ENCODE measurements at places on chromosomes 7 and 10.
A peak's percentile ranks its signal among the peaks of the same experiment; 100 is the strongest.

GRCh38 chr10:80100861-80101695, 22.6 kb downstream of the TMEM254 start:
- no peaks in the 10 kb centered on the region for H3K27me3 ChIP-seq
- no peak for DNase-seq
- H3K27ac ChIP-seq, result no peak overlapping the region
- no peaks in the 10 kb centered on the region for H3K36me3 ChIP-seq

DNA sequence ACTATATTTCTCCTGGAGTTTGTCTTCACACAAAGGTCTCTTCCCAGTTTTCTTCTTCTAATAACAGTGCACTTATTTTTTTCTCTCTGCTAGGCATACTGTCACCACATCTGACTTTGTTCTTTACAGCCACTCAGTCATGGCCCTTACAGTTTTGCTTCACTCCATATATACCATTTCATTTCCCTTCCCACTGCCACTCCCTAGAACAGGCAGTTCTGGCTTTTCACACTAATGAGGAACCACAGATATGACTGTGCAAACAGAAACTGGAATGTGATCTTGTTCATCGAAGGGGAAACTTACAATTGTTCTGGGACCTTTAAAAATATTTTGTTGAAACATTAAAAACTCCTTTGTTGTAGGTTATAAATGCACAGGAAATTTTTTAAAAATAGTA, 67.3 kb downstream of the EPDR1 start:
- no peak for DNase-seq
- no peaks in the 10 kb centered on the region for H3K27me3 ChIP-seq
- H3K4me3 ChIP-seq, result no peak overlapping the region
- no peaks in the 10 kb centered on the region for H3K36me3 ChIP-seq

DNA sequence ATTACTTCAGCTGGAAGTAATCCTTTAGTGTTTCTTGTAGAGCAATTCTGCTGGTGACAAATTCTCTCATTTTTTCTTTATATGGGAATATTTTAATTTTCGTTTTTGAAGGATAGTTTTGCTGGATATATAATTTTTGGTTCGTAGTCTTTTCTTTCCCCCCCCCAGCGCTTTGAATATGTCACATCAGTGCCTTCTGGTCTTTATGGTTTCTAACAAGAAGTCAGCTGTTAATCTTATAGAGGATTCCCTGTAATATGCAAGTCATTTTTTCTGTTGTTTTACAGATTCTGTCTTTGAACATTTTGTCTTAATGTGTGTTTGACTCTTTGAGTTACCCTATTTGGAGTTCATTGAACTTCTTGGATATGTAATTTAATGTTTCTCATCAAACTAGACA, 96.3 kb downstream of the SDK1 start:
- no peaks in the 10 kb centered on the region for H3K36me3 ChIP-seq
- no peak for DNase-seq
- H3K27ac ChIP-seq, result no peak overlapping the region
- H3K4me1 ChIP-seq, result no peaks in the 10 kb centered on the region
- H3K27me3 ChIP-seq, result no peaks in the 10 kb centered on the region

DNA sequence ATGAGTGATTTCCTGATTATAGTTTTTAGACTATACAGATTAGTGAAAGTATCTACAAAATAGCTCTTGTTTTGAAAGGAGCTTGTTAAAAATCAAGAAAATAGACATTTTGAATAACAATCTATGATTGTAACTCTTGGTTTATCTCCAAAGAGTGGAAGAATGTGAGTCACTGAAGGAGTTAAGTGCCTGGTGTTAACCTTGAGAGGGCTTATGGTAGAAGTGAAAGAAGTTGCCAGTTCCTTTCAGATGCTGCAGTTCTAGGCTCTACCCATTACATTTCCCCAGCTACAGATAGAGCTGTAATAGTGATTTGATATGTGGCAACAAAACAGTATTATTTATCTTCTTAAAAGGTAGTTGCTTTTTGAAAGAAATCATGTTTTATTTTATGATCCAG, 12.7 kb downstream of the NRBF2 start:
- H3K4me3 ChIP-seq, result peak overlapping the region; percentile 1
- H3K4me1 ChIP-seq, result peaks cover 27% of the 10 kb centered on the region

DNA sequence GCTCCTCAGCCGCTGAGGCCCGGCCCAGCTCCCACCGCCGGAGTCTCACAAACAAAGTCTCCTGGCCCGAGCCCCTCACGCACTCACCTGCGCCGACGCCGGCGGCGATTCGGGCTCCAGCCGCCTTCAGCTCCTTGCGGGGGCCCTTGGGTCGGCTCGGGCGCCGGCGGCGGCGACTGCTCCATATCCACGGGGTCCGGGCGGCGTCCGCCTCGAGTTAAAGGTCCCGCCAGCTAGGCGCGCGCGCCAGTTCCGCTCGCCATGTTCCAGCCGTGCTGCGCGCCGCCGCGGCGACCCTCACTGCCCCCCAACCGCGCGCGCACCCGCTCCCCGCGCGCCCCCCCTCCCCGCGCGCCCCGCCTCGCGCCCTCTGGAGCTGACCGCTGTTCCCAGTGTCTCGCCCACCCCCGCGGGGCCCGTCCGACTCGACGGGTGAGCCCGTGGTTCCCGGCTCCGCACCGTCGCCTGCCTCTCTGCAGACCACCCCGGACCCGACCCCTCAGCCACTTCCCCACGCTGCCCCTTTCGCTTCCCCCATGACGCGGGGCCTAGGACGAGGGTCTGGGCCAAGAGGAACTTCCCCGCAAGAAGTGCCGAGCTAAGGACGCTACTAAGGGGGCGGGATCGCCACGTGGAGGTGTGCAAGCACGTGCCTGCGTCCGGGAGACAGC, 396.1 kb downstream of the ZNF33B start:
- H3K36me3 ChIP-seq, result no peaks in the 10 kb centered on the region
- no peaks in the 10 kb centered on the region for H3K4me1 ChIP-seq
- DNase-seq, result peak; percentile 29
- H3K27me3 ChIP-seq, result no peaks in the 10 kb centered on the region
- no peak overlapping the region for H3K27ac ChIP-seq

- H3K27ac ChIP-seq, result no peak overlapping the region
- H3K4me1 ChIP-seq, result peaks cover 2% of the 10 kb centered on the region
- no peak overlapping the region for H3K4me3 ChIP-seq
- H3K36me3 ChIP-seq, result peaks cover 6% of the 10 kb centered on the region
- H3K27me3 ChIP-seq, result no peaks in the 10 kb centered on the region
Measured at GRCh38 chr7:45076946-45077345, 11.8 kb downstream of the NACAD start.

GRCh38 chr10:103967448-103968071, 620 bp downstream of the SLK start:
- peaks cover 32% of the 10 kb centered on the region for H3K4me1 ChIP-seq
- peaks cover 3% of the 10 kb centered on the region for H3K36me3 ChIP-seq
- H3K4me3 ChIP-seq, result peak overlapping the region; percentile 92

DNA sequence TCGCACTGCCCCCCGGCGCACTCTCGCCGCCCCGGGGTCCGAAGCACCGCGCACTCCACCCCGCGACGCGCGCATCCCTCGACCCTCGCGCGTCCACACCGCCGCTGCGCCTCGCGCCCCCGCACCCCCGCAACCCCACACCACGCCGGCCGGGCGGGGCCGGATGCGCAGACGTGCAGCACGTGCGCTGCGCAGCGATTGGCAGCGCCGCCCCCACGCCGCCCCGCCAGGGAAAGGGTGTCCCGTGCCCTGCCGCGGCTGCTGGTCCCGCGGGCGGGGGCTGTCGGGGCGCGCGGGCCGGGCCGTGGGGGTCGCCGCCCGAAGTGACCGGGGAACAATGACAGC, 53.7 kb upstream of the KDM7A start:
- no peaks in the 10 kb centered on the region for H3K36me3 ChIP-seq
- no peaks in the 10 kb centered on the region for H3K27me3 ChIP-seq
- H3K4me1 ChIP-seq, result no peaks in the 10 kb centered on the region
- DNase-seq, result no peak

DNA sequence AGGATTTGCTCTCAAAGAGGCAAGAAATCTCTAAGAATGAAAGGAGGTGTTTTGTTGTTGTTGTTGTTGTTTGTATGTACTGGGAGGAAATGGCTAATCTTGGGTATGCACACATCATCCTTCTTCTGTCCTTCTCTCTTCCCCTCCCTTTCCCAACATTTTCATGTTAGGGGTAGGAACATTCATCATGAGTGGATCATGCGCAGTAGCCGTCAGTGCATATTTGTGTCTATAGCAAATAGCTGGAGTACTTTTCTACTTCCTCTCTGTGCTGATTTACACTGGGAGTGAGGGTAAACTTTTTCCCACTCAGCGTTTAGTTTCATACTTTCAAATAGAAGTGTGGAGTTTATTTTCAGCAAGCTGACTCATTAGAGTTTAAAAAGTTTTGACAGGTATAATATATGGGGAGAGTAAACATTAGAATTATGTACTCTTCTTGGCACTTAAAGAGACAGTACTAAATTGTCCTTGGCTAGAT, 80.5 kb upstream of the PRKG1 start:
- no peaks in the 10 kb centered on the region for H3K4me1 ChIP-seq
- no peak overlapping the region for H3K27ac ChIP-seq
- no peaks in the 10 kb centered on the region for H3K36me3 ChIP-seq
- no peak overlapping the region for H3K4me3 ChIP-seq
- DNase-seq, result no peak

DNA sequence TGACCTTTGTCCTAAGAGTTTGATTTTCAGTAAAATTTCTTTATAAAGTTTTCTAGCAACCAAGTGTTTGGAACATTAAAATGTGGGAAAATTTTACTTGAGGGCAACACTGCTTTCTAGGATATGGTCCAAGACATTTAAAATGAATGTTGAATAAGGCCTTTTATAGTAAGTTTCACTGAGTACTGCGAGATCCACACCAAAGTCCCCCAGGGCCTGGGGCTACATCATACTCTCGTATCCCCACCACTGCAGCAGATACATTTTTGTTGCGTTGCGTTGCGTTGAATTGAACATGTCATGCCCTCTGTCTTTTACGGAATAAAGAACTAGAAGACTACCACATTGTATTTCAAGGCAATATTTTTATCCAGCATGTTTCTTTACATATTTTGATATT, 44.5 kb downstream of the PRTFDC1 start:
- no peaks in the 10 kb centered on the region for H3K27me3 ChIP-seq
- no peak overlapping the region for H3K4me3 ChIP-seq
- H3K36me3 ChIP-seq, result no peaks in the 10 kb centered on the region
- no peaks in the 10 kb centered on the region for H3K4me1 ChIP-seq

DNA sequence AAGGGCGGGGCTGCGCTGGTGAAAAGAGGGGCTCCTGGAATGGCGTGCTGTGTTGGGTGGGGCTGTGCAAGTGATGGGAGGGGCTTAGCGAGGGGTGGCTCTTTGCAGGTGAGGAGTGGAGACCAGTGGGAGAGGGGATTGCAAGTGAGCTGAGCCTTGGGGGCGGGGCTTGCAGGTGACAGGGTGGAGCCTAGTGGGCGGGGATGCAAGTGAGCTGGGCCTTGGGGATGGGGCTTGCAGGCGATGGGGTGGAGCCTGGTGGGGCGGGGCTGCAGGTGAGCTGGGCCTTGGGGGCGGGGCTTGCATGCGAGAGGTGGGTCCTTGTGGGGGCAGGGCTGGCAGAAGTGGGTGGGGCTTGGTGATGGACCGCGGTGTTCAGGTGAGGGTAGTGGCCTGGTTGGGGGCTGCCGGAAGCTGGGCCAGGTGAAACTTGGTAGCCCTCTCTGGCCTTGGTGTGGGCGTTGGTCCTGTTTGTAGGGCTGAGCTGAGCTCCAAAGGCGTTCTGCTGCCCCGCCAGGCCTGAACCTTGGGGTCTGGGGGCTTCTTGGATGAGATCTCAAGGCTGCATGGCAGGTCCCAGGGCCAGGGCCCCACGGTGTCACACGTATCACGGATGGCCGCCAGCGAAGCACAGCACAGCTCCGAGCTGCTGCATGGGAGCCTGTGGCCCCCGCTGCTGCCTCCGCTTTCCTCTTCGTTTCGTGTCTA, 743 bp upstream of the PITRM1 start:
- peak overlapping the region; percentile 70 for H3K4me3 ChIP-seq
- no peak overlapping the region for H3K27ac ChIP-seq
- H3K36me3 ChIP-seq, result no peaks in the 10 kb centered on the region
- peaks cover 19% of the 10 kb centered on the region for H3K4me1 ChIP-seq
- DNase-seq, result no peak
- H3K27me3 ChIP-seq, result no peaks in the 10 kb centered on the region

DNA sequence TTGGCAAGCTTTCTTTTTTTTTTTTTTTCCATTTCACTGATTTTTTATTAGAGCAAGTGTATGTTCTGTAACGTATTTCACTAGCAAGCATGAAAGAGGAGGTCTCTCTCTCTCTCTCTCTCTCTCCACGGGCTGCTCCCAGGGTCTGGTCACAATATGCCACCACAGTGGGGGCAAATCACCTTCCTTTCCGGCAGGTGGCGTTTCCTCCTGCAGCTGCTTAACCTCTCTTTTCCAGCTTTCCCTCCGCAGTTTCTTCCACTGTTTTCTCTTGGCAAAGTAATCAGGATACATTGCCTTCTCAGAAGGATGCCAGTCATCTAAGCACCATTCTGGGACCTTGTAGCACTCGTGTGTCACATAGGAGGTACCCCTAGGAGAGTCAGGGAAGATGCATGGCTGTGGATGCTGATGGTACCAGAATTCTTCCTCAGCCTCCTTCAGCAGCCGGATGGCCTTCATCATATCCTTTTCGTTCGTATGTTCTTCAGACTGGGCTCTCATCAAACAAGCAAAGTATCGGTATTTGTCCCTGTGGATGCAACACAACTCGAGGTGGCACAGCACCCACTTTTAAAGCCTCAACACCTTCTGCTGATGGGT, 197.3 kb upstream of the PODXL start:
- no peak overlapping the region for H3K4me3 ChIP-seq
- DNase-seq, result peak; percentile 59
- H3K36me3 ChIP-seq, result no peaks in the 10 kb centered on the region
- no peaks in the 10 kb centered on the region for H3K27me3 ChIP-seq
- no peak overlapping the region for H3K27ac ChIP-seq

DNA sequence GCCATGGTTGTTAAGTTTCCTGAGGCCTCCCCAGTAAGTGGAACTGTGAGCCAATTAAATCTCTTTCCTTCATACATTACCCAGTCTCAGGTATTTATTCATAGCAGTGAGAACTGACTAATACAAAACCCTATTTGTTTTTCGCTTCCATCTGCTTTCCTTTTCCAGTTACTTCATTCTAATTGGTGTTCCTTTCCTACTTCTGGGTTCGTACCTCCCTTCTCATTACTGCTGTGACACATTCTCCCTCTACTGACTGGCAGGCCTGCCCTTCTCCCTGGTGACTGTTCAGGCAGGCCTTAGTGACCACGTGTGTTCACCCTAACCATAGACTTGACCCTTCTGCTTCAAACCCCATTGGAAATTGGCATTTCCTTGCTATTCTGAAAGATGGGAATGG, 37.7 kb downstream of the MTURN start:
- H3K4me3 ChIP-seq, result no peak overlapping the region
- H3K4me1 ChIP-seq, result peaks cover 83% of the 10 kb centered on the region
- no peaks in the 10 kb centered on the region for H3K27me3 ChIP-seq
- H3K36me3 ChIP-seq, result no peaks in the 10 kb centered on the region

GRCh38 chr7:75969704-75970498, 24.5 kb downstream of the TMEM120A start:
- H3K36me3 ChIP-seq, result no peaks in the 10 kb centered on the region
- H3K27me3 ChIP-seq, result no peaks in the 10 kb centered on the region
- no peaks in the 10 kb centered on the region for H3K4me1 ChIP-seq
- H3K27ac ChIP-seq, result no peak overlapping the region
- no peak overlapping the region for H3K4me3 ChIP-seq

- no peak overlapping the region for H3K27ac ChIP-seq
- no peak overlapping the region for H3K4me3 ChIP-seq
Measured at GRCh38 chr7:31312889-31313288, 27.6 kb downstream of the NEUROD6 start.

- H3K4me3 ChIP-seq, result no peak overlapping the region
- no peaks in the 10 kb centered on the region for H3K36me3 ChIP-seq
- no peak for DNase-seq
- no peak overlapping the region for H3K27ac ChIP-seq
Measured at GRCh38 chr7:7911369-7912123, 57.0 kb upstream of the GLCCI1 start.

Measured in Karpas-422 (cell line).